Left cardiac atrium (tissue), 4 donors: ENCODE measurements at places on chromosomes 3 and 15.

- DNase-seq: no peak
Measured at GRCh38 chr3:23776352-23776891, 29.3 kb upstream of the UBE2E1 start.

DNA sequence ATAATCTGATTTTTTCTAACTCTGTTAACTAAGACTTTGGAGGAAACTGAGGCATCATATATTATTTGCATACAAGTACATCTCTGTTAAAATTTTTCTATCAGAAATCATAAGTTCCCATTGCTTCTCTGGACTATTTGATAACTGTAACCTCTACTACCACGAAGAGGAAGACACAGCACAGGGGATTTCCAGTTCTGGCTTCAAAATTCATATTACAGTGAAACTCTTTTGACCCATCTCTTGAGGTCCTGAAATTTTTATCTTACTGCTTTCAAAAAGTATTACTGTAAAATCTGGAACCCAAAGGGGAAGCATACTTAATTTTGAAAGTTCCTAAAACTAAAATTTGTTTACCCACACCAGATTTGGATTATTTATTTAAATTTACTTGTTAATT is 4.2 kb downstream of the PLSCR1 start:
- DNase-seq: no peak

- DNase-seq: no peak
Measured at GRCh38 chr15:30073915-30074314, 8.8 kb upstream of the GOLGA8J start.

DNA sequence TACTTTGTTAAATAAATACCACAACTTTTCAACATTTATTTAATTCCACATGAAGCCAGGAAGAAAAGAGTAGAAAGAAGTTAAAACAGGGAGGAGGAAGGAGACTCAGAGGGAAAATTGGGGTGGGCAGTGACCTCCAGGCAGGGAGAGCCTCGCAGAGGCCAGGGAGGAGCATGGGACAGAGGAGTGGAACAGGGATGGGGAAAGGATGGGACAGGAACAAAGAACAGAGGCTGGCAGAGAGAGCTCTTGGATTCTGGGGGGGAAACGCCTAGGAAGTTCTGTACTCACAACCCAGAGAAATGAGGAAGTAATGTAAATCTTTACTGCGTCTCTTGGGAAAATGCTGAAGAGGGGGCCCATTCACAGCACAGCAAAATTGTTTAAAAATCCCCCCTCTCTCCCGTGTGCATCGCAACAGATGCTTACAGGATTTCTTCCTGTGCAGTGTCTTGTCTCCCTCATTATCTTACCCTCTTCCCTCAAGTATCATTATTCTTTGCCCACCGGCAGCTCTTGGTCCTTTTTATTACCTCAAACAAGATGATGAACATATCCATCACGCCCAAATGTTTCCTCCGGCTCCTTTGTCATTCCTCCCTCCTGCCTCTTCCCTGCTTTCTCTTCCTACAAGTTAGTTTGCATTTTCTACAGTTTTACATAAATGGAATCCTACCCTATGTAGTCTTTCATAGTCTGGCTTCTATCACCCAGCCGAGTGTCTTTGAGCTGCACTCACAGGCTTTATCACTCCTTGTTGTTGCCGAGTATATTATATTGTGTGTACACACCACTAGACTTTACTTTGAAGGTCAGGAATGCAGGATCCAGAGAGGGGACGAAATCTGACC is 65.5 kb downstream of the ARHGAP31 start:
- no peak for DNase-seq

DNA sequence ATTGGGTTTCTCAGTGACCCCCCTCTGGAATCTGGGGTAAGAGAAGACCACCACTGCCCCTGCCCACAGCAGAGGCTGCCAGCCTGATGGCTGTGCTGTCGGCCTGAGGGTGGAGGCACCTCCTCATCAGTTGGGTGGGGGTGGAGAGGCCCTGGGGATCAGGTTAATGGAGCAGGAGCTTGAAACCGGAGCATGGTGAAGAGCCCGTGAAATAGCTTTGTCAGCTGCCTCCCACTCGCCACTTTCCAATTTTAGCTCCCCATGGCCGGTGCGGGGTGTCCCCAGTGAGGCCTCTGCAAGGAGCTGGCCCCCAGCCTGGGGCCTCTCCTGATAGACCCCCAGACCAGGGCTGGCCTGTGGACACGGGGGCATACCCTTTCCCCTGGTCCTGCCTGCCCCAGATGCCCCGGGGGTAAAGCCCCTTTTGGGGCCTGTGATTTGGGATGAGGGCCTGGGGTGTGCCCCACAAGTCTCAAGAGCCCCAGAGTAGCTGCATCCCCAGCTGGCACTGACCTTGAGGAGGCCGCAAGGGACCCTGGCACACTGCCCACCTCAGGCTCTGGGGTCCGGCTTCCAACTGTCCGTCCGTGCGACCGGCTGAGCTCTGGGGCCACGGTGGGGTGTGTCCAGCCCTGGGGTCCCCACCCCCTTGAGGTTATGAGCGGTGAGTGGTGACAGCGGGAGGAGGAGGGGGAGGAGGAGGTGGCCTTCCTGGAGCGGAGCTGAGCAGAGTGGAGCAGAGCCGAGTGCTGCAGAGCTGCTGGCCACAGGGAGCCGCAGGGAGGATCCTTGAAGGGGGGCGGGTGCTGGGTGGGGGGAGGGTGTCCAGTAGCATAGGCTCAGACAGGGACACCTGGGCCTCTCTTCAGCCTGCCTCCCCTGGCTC is at the start of gene HHATL:
HHATL (minus strand) TSS at position 733 of the 886 bp plus-strand sequence. CDS start 1,972 bp downstream, outside the sequence.
- DNase-seq: peak; percentile 69

- DNase-seq: peak; percentile 98
Measured at GRCh38 chr15:83066734-83067637, at the start of gene BTBD1. TSS of gene BTBD1 (minus strand) at chr15:83067252. CDS start at chr15:83067151, 101 bp downstream.

- DNase-seq: no peak
Measured at GRCh38 chr15:98147415-98147814, 186.9 kb downstream of the ARRDC4 start.

GRCh38 chr3:127796045-127796830 is 26.1 kb downstream of the MGLL start:
- no peak for DNase-seq

- no peak for DNase-seq
Measured at GRCh38 chr3:59212128-59212779, 162.4 kb upstream of the CFAP20DC start.

DNA sequence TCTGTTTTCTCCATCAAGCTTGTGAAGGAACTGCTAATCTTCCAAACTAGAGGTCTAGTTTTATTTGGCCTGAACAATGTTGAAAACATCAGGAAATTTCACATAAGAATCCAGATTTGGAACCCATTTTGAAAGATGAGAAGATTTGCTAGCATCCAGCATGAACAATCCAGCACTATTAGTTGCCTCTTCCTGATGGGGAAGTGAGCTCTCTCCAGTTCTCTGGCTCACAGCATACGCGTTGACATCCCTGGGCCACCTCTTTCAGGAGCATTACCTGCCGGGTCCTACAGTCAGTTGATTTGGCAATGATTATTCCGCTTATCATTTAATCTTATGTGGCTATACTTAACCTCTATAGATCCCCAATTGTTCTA is 10.9 kb downstream of the GPR87 start:
- DNase-seq: no peak

DNA sequence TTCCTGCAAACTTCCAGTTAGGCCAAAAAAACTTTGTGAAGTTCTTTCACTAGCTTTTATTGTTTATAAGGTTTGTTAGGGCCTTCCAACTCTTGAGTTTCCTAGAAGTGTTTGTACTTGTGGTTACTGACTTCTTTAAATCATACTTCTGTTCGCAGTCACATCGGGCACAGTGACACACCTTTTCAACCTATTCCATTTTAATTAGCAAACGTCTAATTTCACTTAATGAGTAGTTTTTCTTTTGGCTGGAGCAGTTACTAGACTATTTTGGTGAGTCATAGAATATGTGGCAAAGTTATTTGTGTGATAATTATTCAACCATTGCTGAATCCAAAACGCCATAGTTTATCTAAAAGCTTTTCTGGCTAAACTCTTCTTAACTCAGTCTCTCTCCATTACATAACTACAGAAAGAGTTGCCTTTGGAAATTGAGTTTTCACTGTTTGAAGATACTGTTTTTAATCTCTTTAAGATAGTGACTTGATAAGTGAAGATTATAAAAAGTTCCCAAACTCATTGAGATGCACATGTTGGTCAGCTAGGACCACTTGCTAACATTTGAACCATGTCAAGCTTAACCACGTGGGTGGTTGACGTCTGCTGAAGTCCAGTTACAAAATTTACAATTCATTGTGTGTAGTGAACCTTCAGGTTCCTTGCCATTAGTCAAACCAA is 21.5 kb downstream of the CNOT10 start:
- no peak for DNase-seq

- DNase-seq: no peak
Measured at GRCh38 chr3:115072265-115073021, 74.6 kb downstream of the ZBTB20 start.

DNA sequence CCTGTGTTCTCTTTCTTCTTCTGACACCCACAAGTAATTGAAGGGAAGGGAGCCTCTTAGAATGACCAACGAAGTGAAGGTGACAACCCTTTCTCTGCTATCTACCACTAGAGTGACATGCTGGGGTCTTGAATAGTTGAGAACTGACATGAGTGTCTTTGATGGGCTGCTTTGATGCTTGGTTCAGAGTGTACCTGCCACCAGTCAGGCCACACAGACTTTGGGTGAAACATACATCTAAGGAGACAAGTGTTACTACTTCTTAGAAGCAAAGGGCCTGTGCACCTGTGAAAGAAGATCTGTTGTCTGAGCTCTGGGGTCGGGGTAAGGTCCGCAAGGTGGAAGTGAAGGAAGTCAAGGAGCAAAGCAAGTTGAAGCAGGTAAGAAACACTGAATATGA is 1040.7 kb upstream of the CFAP20DC start:
- no peak for DNase-seq

GRCh38 chr3:63886858-63887257 is 23.2 kb downstream of the ATXN7 start:
- DNase-seq: no peak

DNA sequence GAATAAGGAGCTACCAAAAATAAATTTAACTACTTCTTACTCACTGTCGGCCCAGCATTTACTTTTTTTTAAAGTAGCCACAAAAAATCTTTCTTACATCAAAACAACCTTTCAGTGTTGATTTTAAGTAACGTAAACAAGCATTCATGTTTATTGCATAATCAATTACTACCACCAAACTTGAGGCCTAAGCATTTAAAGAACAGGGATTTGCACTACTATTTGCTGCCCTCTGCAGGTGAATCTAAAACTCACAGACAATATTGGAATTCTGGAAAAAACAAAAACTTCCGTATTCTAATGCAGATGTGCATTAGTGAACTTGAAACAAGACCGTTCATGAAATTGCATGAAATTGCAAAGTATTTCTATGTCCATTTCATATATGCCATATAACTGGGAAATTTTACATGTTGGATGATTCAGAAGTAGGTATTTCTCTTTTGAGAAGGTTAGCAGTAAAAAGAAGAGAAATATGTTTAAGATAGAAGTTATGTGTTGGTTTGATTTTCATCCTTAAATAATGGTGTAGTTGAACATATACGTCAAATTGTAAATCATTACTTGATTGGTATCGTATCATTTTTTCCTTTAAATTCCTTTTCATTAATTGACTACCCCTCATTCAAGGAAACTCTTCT is 55.6 kb downstream of the CGGBP1 start:
- DNase-seq: no peak

GRCh38 chr15:90859234-90860131 is 8.9 kb upstream of the FURIN start:
- DNase-seq: no peak

DNA sequence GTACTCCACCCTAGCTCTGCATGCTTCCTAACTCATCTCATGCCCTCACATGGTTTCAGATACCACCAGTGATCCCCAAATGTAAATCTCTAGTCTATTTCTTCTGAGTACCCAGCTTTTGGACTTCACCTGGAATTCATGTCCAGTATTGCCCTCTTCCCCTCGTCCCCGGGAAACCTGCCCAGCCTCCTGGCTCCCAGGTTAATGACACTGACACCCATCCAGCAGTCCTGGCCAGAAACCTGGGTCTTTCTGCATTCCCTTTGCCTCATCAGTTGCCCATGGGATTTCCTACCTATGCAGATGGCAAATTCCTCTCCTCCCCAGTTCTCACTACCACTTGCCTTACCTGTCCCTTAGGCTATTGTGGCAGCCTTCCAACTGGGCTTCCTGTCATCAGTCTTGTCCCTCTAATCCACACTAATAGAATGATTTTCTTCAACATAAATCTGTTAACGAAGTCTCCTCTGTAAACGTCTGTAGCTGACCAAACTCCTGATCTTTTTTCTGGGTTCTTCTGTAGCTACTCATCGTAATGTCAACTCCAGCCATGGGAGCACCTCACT is 15.3 kb upstream of the MYLK start:
- DNase-seq: no peak

DNA sequence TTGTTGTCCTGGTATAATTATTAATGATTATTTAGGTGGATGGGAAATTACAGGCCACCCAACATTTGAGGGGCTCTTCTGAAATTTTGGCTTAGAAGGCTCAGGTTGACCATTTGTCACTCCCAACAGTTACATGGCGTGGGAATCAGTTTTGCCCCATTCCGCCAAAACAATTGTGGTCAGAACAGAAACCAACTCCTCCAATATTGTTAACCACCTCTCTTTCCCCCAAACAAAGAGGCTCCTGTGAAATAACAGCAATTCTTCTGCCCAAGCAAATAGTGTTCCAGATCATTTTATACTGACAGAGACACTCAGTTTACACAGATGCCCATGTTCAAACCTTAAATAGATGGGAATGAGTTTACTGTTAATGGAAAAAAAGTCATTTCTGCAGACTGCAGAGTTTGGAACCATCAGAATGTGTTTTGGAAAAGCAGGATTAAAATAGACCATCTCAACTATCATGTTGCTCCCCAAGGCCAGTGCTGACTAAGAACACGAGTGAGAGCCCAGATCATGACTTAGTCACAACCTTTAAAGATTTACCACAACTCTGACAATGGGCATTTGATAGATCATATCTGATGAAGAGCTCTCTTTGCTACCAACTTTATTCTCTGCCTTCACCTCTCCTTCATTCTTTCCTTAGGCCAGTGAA is 102.1 kb downstream of the DUT start:
- no peak for DNase-seq

GRCh38 chr3:118171236-118171852 is 863.3 kb downstream of the IGSF11 start:
- DNase-seq: peak; percentile 13

- no peak for DNase-seq
Measured at GRCh38 chr15:91593067-91593466, 260.4 kb upstream of the SLCO3A1 start.

DNA sequence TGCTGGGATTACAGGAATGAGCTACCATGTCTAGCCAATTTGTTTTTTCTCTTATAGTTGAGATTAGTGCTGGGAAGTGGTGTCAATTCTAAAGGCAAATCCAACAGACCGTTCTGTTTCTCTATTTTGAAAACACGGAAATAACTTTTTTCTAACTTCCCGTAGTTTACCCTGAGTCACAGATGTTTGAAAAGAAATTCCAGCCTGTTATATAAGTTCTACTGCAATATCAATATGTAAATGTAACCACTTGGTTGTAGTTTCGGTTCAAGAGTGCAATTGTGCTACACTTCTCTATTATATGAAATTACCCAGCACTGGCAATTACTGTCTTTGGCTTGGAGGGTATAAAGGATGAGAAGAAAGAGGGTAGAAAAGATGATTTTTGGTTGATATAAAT is 22.3 kb upstream of the GNB4 start:
- no peak for DNase-seq
